ENCODE measurements at places on chromosomes 7 and 10. TPM values are rescaled to one million over a fixed set of nuclear protein-coding genes. Genes with fewer than 3 reads are reported as not detected.

PRKCQ gene
- 0.39 TPM for total RNA-seq

CNTNAP2 gene
- total RNA-seq: 0.25 TPM

ANXA8L1 gene
- total RNA-seq: not detected

SERPINE1 gene
- total RNA-seq: 88.2 TPM

GBX1 gene
- not detected for total RNA-seq

TAS2R41 gene
- not detected for total RNA-seq

OR6B1 gene
- not detected for total RNA-seq

RBM28 gene
- 7.0 TPM for total RNA-seq

OPN1SW gene
- total RNA-seq: not detected

UPP1 gene
- total RNA-seq: 8.3 TPM

- no peak for DNase-seq
Measured at GRCh38 chr10:24384954-24385353, 176.0 kb downstream of the KIAA1217 start.

DNA sequence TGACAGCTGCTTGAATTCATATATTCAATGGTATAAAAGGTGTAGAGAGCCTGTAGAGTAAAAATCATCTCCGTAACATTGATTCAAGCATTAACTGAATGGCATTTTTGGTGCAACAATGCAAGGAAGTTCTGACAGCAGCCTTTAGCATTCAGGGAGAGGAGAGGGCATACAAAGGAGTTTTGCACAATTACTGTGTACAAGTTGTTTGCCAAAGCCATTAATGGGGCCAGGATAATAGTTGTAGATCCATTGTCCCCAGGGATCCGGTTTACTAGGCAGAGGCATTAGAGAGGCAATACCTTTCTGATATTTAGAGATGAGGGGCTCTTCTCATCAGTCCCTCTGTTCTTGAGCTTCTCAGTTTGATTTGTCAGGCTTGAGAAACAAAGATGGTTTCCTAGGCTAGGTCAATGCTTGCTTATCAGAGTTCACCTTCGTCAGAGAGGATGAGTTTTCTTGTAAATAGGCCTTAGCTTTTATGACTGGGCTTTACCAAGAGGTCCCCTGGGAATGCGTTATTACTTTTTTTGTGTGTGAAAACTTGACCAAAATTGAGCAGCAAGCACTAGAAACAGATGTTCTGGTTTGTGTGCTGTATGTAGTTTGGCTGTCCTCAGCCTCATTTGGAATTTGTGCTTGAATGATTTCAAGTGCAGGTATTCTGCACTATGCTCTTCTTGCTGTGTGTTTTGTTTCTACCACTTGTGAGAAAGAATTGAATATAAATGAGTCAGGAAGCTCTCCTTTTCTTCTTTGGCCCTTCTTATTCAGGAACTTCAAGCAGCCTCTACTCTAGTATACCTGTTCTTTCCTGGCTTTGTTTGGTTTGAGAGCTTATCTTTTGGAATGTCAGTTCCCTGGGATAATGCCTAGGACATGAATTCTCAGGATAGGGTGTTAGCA is 32.0 kb downstream of the SND1 start:
- DNase-seq: peak; percentile 26

GRCh38 chr7:26429168-26429567 is 137.5 kb downstream of the SNX10 start:
- no peak for DNase-seq

- DNase-seq: no peak
Measured at GRCh38 chr7:115680921-115681320, 349.6 kb downstream of the TFEC start.

DNA sequence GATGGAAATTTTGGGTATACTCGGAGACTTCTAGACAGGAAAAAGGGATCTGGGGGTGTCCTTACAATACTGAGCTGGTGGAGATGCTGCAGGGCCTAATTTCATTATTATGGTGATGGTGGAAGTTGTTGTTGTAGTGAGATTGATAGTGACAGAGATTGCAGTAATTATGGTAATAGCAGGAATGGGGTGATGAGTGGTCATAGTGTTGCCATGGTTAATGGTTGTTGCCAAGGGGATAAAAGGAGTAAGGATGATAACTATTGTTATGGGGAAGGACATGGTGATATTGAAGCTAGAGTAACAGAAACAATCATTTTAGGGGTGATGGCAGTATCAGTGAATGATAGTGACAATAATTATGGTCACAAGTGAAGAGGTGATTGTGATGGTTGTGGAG is 27.1 kb upstream of the LBX1 start:
- DNase-seq: no peak

GRCh38 chr10:33099748-33100147 is 141.7 kb upstream of the ITGB1 start:
- no peak for DNase-seq

- no peak for DNase-seq
Measured at GRCh38 chr10:30734901-30735300, 105.3 kb upstream of the LYZL2 start.

DNA sequence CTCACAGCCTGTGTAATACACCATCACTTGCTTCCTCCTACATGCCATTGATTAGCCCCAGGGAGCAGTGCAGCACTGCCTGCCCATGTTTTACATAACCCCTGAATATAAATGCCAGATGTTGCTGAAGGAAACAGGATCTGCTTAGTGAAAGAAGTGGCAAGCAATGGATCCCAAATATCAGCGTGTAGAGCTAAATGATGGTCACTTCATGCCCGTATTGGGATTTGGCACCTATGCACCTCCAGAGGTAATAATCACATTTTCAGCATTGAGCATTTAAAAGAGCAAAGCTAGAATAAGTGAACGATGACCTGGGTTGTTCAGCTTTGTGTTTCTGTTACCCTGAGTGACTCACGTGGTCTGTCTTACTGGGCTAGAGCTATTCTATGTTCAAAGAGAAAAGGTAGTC is at the start of gene AKR1C4:
TSS of gene AKR1C4 (plus strand) at position 136 of the 412 bp plus-strand sequence. CDS start at position 167, 31 bp downstream.
- no peak for DNase-seq

GRCh38 chr7:24054236-24054635 is 229.8 kb upstream of the NPY start:
- no peak for DNase-seq

- DNase-seq: no peak
Measured at GRCh38 chr7:21054427-21055112, 267.9 kb upstream of the SP8 start.

- no peak for DNase-seq
Measured at GRCh38 chr7:90512821-90513254, 43.4 kb downstream of the PTTG1IP2 start.

DNA sequence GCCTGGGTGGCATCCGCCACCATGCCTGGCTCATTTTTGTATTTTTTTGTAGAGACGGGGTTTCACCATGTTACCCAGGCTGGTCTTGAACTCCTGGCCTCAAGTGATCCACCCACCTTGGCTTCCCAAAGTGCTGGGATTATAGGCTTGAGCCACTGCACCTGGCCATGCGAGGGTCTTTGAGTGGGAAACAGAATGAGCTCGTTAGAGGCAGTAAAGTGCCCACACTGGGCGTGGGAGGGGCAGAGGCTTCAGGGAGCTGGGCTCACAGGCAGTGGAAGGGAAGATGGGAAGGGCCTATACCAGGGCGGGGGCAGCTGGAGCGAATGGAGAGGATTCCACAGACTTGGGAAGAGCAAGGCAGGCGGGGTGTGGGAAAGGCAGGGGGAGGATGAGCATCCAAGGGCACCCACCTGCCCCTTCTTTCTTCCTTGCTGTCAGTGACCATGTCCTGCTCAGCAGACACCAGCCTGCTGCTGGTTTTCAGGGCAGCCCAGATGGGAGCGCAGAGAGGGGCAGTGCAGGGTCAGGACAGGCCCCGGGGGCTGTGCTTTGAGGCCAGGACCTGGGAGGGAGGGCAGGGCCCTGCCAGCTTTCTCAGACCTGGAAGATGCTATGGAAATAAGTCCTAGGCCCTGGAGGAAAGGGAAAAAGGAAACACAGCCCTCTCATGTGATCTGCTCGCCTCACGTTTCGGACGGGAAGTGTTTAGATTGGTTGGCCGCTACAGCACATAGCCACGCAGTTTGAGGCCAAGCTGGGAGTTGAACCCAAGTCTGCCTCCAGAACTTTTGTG is 4.2 kb downstream of the FZD9 start:
- peak; percentile 26 for DNase-seq

- no peak for DNase-seq
Measured at GRCh38 chr10:78899996-78900714, 168.6 kb upstream of the ZMIZ1 start.

- DNase-seq: no peak
Measured at GRCh38 chr10:91495402-91495801, 85.3 kb downstream of the HECTD2 start.

DNA sequence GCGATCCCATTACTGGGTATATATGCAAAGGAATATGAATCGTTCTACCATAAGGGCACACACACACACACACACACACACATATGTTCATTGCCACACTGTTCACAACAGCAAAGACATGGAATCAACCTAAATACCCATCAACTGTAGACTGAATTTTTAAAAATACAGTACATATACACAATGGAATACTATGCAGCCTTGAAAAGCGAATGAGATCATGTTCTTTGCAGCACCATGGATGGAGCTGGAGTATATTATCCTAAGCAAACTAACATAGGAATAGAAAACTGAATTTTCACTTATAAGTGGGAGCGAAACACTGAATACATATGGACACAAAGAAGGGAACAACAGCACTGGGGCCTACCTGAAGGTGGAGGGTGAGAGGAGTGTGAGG is 72.5 kb downstream of the MARCHF5 start:
- no peak for DNase-seq

DNA sequence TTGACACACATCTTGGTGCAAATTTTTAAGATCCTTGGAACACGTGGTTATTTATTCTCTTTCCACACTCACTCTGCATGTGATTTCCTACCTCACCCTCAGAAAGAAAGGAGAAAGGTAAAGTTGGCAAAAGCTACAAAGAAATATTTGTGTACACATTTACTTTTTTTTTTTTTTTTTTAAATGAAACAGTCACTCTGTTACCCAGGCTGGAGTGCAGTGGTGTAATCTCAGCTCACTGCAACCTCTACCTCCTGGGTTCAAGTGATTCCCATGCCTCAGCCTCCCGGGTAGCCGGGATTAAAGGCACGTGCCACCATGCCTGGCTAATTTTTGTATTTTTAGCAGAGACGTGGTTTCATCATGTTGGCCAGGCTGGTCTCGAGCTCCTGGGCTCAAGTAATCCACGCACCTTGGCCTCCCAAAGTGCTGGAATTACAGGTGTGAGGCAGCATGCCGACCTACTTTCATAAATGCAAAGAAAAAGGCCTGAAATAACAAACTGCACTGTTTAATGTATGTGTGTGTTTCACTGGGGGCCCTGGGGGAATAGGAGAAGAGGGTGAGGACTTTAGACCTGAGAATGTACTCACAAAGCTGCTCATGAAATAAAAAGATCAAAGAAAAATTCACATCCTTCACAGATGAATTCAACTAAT is 71.6 kb upstream of the GRID1 start:
- no peak for DNase-seq

DNA sequence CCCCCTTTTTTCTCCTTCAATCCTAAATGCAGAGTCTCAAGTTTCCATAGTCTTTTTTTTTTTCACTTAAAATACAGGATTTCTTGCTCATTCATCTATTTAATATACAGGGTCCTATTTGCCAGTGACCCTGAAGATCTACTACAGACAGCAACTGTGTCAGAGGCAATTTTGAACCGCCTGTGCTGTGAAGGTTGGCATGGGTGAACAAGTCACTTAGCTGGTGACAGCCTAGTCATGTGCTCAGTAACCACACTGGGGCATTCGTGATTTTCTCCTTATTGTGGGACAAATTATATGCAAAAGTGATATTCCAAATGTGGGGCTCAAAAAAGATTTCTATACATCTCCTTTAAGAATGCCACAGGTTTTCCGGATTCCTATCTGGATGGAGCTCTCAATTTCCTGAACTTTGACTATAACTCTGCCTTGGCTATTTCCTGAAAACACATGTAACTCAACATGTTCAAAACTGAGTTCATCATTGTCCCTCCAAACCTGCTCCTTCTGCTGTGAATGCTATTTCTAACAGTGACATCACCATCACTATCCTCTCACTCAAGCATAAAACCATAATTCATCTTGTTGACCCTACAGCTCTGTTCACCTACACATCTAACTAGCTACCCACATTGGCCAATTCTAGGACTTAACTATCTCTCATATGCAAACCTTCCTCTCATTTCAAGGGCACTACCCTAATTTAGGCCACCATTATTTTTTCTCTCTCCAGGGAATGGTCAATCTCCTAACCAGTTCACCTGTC is 36.7 kb downstream of the CDK6 start:
- no peak for DNase-seq

- DNase-seq: no peak
Measured at GRCh38 chr7:139523968-139524815, 707 bp downstream of the CLEC2L start.

DNA sequence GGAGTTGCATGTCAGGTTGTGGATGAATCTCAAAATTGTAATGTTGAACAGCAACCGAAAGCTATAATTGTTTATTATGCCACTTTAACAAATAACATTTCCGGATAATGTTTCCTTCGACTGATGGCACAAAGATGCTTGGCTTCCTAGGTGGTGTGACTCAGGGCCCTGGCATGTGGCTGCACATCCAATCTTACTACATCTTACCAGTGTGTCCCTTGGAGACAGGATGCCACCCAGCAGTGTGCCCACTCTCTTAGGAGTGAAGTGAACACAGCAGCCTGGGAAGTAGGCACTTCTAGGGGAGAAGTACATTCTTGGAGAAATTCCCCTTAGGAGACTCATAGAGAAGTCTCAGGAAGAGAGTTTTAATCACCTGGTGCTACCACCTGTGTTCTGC is 33.0 kb upstream of the GPR26 start:
- no peak for DNase-seq
